ENCODE measurements at places on chromosomes 7 and 10. TPM values are rescaled to one million over a fixed set of nuclear protein-coding genes. Genes with fewer than 3 reads are reported as not detected.

Gene GRM8
- total RNA-seq: not detected

DNA sequence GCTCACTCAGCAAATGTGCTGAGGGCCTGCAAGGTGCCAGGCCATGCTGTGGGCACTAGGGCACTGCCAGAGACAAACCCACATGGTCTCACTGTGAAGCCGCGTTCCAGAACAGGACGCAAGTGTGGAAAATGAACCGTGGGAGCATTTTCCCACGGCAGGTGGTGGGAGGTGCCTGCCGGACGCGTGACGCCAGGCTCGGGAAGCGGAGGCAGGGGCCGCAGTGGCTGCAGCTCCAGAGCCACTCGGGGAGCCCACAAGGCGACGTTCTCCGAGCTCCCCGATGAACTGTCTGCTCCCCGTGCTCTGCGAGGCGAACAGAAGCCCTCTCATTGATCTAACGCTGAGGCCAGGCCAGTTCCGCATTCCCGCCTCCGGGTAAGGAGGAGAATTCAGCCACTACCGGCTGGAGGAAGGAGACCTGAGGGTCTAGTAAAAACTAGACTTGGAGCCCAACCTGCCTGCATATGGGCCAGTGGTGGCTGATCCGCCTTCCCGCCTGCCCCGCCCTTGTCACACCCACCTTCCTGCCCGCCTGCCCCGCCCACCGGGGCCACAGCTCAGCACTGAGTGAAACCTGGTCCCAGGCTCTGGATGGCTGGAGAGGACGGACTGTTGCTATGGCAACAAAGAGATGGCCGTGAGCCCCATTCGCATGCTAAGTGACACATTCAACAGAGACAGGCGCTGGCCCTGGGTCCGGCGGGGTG, 13.1 kb downstream of the ADGRA1 start:
- H3K4me3 ChIP-seq: no peak overlapping the region
- H3K36me3 ChIP-seq: no peaks in the 10 kb centered on the region
- H3K4me1 ChIP-seq: peaks cover 8% of the 10 kb centered on the region
- H3K27ac ChIP-seq: no peak overlapping the region
- H3K27me3 ChIP-seq: peaks cover 44% of the 10 kb centered on the region
- no peak for DNase-seq

DNA sequence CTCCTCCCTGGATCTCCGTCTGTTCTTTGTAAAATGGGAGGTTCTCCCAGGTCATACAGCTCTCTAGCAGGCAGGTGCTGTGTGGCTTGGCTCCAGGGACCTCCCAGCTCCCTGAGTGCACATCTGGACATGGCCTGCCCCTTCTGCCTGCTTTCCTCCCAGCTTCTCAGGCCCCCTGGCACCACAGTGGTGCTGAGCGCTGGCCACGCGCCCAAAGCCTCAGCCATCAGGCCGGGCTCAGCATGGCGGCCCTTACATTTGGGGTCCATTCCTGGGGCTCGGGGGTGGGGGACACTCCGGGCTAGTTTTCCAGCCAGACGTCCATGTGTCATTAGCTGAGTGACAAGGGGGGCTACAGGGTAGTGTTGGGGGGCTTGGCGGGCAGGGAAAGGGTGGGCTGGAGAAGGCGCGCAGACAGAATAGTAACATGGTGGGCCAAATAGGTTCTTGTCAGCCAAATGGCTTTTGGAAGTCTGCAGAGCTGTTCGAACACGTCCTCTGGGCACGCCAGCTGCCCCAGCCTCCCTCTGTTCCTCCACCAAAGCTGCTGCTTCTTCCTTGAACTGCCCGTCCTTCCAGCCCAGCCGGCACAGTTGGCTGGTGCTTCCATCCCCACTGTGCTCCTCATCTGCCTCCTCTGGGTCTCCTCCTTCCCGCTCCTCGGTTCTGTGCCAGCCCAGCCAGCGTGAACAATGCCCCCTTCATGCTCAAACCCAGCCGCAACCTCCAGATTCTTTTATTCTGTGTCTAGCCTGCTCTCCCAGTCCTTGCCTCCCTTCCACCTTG, 65.9 kb downstream of the GOLGA7B start:
- H3K27me3 ChIP-seq: peaks cover 16% of the 10 kb centered on the region
- no peaks in the 10 kb centered on the region for H3K36me3 ChIP-seq
- H3K27ac ChIP-seq: no peak overlapping the region

Gene BBIP1
- 36.8 TPM for total RNA-seq

Gene TMEM176A
- 28.1 TPM for total RNA-seq

GRCh38 chr7:141697211-141697871, 4.6 kb downstream of the DENND11 start:
- no peak overlapping the region for H3K4me3 ChIP-seq
- no peaks in the 10 kb centered on the region for H3K36me3 ChIP-seq
- peaks cover 11% of the 10 kb centered on the region for H3K4me1 ChIP-seq
- no peak overlapping the region for H3K27ac ChIP-seq
- no peaks in the 10 kb centered on the region for H3K27me3 ChIP-seq
- no peak for DNase-seq

Gene CPN1
- not detected for total RNA-seq

DNA sequence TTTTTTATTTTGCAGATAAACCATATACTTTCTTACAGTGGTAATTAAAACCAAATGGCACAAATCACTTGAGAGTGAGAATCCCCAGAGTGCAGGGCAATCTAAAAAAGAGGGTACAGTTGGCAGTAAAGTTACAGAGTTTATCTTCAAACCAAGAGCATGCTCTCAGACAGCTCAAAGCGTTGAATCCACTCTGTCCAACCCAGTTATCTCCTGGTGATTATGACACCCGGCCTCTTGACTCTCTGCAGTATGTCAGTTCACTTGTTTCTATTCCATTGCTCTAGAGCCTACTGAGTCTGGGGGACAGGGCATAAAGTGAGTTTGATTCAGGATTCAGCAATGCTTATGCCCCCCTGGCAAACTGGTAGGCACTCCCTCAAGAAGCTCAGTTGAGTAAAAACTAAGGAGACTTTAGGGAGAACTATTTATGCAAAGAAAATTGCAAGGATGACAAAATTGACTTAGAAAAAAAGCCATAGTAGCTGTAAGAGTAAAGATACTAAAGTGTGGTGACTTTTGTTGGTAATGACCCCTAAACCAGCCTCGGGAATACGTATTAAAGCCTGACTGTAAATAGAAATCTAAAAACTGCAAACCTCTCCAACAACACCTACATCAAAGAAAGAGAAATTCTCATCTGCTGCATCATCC, 55.5 kb downstream of the COL1A2 start:
- H3K27ac ChIP-seq: no peak overlapping the region
- no peak for DNase-seq
- H3K36me3 ChIP-seq: no peaks in the 10 kb centered on the region
- peaks cover 22% of the 10 kb centered on the region for H3K4me1 ChIP-seq
- no peaks in the 10 kb centered on the region for H3K27me3 ChIP-seq
- no peak overlapping the region for H3K4me3 ChIP-seq

DNA sequence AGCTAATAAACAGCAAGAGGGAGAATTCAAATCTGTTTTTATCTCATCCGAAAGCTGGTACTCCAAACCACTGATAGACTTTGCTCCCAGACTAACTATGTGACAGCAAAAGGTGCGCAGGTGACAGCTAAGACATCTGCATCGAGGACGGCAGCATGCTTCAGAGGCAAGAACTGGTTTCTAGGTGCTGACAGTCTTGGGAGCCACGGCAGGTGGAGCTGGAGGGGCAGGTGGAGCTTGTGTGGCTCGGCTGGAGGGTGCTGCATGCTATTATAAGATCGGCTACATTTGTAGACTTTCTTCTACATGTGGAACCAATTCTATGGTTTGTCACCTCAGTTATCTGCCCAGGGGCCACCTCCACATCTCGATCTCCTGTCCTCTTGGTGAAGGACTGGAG, 21.8 kb upstream of the MMP21 start:
- no peaks in the 10 kb centered on the region for H3K4me1 ChIP-seq
- H3K27ac ChIP-seq: no peak overlapping the region
- H3K36me3 ChIP-seq: peaks cover 8% of the 10 kb centered on the region
- no peak for DNase-seq
- no peaks in the 10 kb centered on the region for H3K27me3 ChIP-seq
- H3K4me3 ChIP-seq: no peak overlapping the region

Gene TAS2R39
- total RNA-seq: not detected

DNA sequence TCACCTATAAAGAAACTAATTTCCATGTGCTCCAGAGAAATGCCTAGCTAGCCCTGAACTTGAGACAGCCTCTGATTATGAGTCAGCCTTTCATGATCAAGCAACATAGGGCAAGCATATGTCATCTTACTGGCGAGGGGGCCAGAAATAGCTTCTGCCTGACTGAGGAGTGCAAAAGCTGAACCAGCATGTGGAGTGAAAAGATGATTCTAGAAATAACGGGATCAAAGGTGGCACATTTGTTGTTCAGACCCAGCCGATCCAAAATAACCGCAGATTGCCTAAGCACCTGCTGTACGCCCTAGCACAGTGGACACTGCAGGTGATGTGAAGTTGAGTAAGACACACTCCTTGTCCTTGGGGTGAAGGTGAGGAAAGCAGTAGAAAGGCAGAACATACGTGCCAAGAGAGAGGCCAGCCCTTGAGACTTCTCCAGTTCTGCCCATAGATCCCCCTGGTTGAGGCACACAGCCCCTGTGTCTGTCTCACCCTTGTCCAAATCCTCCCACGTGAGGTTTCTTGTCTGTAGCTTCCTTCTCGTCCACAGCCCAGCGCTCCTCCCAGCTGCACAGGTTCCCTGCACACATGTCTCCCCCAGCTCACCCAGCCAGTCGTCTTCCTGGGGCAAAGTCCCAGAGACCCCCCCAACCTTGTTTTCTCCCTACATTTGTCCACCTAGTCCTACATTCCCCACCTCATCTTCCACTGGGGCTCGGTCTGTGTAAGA, 2.8 kb upstream of the BCL7B start:
- H3K36me3 ChIP-seq: no peaks in the 10 kb centered on the region
- no peak for DNase-seq
- no peak overlapping the region for H3K4me3 ChIP-seq
- H3K27ac ChIP-seq: no peak overlapping the region

GRCh38 chr7:18494821-18495408, 634 bp upstream of the HDAC9 start:
- DNase-seq: no peak
- H3K27me3 ChIP-seq: no peaks in the 10 kb centered on the region
- peak overlapping the region; percentile 29 for H3K27ac ChIP-seq
- H3K4me1 ChIP-seq: peaks cover 23% of the 10 kb centered on the region

- H3K36me3 ChIP-seq: no peaks in the 10 kb centered on the region
- no peak overlapping the region for H3K4me3 ChIP-seq
- H3K27ac ChIP-seq: no peak overlapping the region
- no peaks in the 10 kb centered on the region for H3K27me3 ChIP-seq
- no peaks in the 10 kb centered on the region for H3K4me1 ChIP-seq
Observed at GRCh38 chr7:73891178-73891885, 30.4 kb downstream of the TMEM270 start.

Gene ITGA8
- total RNA-seq: 5.7 TPM

- DNase-seq: no peak
- no peaks in the 10 kb centered on the region for H3K36me3 ChIP-seq
- H3K4me1 ChIP-seq: no peaks in the 10 kb centered on the region
- H3K27me3 ChIP-seq: no peaks in the 10 kb centered on the region
- H3K4me3 ChIP-seq: no peak overlapping the region
Observed at GRCh38 chr7:38893061-38893460, 15.9 kb downstream of the VPS41 start.

GRCh38 chr7:11557627-11558026, 274.4 kb downstream of the THSD7A start:
- H3K36me3 ChIP-seq: no peaks in the 10 kb centered on the region
- H3K27me3 ChIP-seq: no peaks in the 10 kb centered on the region
- no peak overlapping the region for H3K27ac ChIP-seq
- H3K4me1 ChIP-seq: no peaks in the 10 kb centered on the region
- H3K4me3 ChIP-seq: no peak overlapping the region
- DNase-seq: no peak

- DNase-seq: no peak
- H3K27me3 ChIP-seq: no peaks in the 10 kb centered on the region
- no peaks in the 10 kb centered on the region for H3K4me1 ChIP-seq
- H3K36me3 ChIP-seq: no peaks in the 10 kb centered on the region
- no peak overlapping the region for H3K27ac ChIP-seq
Observed at GRCh38 chr10:71513936-71514335, 117.2 kb downstream of the CDH23 start.

Gene GRM3
- not detected for total RNA-seq

DNA sequence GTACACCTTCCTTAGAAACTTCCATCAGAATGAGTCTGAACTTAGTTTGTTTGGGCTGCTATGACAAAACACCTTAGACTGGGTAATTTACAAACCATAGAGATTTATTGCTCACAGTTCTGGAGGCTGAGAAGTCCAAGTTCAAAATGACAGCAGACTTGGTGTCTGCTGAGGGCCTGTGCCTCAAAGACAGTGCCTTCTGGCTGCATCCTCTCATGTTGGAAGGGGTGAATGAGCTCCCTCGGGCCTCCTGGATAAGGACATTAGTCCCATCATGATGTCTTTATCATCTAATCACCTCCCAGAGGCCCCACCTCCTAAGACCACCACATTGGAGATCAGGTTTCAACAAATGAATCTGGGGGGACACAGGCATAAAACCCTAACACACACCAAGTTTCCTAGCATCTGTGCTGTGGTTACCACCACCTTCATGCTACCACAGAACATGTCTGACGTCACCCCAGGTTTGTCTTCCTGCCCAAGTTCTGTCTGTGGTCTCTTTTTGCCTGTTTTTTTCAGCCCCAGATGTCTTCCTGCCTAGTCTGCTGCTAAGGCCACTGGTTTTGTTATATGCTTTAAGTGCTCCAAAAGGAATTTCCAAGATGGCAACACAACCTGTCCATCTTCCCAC, 150.9 kb upstream of the COBL start:
- no peaks in the 10 kb centered on the region for H3K4me1 ChIP-seq
- no peak overlapping the region for H3K4me3 ChIP-seq
- DNase-seq: no peak
- no peak overlapping the region for H3K27ac ChIP-seq
- peaks cover 20% of the 10 kb centered on the region for H3K27me3 ChIP-seq
